ENCODE measurements at places on chromosomes 6 and 20.

DNA sequence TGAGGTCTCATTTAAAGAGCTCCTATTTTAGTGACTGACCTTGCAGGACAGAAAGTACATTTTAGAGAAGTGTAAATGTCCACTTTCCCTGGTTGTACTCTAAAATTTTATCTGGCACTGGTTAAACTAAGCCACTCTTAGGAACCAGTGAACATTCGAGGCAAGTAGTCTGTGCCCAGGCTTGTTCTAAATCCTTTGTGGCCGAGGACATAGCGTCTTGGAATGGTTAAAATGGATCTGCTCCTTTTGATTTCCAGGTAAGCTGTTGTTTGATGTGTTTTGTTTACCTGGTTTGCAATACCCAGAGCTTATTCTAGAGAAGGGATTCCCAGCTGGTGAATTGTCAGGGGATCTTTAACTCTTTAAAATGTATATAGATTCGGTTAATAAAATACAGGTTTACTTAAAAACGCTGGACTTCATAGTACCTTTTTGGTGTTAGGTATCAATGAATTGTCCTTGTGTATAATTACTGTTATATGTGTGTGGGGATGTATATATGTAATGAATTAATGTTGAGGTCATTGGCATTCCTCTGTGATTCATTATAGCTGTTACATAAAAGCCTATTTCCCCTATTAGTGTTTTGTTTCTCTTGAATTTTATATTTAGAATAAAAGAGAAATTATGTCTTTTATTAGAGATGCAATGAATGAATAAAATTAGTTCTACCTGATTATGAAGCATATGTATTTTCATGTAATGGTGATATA is 15.8 kb downstream of the SNX9 start:
- no peak for DNase-seq

DNA sequence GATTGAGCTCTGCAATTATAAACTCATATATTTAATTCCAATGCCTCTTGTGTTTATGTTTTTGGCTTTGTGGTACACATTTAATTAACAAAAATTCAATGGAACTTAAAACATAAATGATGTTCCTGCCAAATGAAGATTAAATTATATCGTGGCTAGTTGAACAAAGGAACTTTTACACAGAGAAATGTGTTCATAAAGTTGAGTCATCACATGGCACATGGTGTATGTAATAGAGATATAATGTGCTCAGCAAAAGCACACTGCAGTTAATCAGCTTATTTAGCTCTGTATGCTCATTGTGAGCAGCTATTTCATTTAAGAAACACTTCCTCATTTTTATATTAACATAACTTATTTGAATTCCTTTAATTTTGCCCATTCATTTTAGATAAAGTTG is 1295.6 kb upstream of the CITED2 start:
- no peak for DNase-seq

DNA sequence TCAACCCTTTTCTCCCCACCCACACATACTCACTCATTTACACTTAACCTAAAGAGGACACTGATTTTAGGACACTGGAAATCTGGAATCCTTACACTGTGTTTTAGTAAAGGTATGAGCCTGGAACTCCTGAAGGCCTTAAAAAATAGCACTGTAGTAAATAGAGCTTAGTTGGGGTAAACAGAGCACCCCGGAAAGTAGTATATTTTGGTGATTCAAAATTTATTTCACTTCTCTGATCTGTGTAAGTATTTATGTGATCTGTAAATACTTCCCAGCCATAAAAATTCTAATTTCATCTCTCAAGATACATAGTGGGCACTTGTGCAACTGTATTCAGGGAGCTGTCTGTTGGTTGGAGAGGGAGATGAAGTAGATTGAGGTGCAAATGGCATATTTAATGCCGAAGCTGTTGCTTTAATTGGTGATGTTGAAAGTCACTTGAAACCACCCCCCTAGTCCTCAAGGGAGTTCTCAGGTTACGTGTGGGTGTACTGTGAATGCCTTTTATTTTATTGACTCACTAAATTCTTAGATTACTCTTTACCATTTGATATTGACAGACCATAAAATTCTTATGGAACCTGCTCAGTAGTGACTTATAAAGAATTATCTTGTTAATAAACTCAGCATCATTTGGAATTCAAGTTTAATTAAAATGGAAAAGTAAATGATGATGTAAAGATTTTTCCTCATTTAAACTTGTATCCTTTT is 154.9 kb downstream of the SOX4 start:
- no peak for DNase-seq

- DNase-seq, result no peak
Measured at GRCh38 chr6:20411544-20411943, 9.9 kb downstream of the E2F3 start.

GRCh38 chr20:52533401-52533800 is 341.8 kb upstream of the ZFP64 start:
- DNase-seq, result no peak

- DNase-seq, result no peak
Measured at GRCh38 chr6:136696783-136697364, 95.4 kb downstream of the MAP3K5 start.
